ENCODE measurements at places on chromosomes 3 and 15. TPM values are rescaled to one million over a fixed set of nuclear protein-coding genes. Genes with fewer than 3 reads are reported as not detected.

SUSD5 gene
- 1.2 TPM for polyA plus RNA-seq

BCHE gene
- 53.2 TPM for polyA plus RNA-seq

SCAMP5 gene
- 3.9 TPM for polyA plus RNA-seq

SERPINI2 gene
- 0.36 TPM for polyA plus RNA-seq

ZNF717 gene
- 10.2 TPM for polyA plus RNA-seq

BUB1B gene
- 7.8 TPM for polyA plus RNA-seq

SLC38A3 gene
- polyA plus RNA-seq, result 3.3 TPM
